ENCODE measurements at places on chromosomes 16 and 17. TPM values are rescaled to one million over a fixed set of nuclear protein-coding genes. Genes with fewer than 3 reads are reported as not detected.

Gene SHPK
- total RNA-seq, result 9.4 TPM

Gene MT1M
- total RNA-seq, result 0.74 TPM

Gene LUC7L
- 29.2 TPM for total RNA-seq

Gene VMO1
- 0.74 TPM for total RNA-seq

Gene SDK2
- total RNA-seq, result 0.09 TPM

Gene SULT1A4
- total RNA-seq, result 1.1 TPM

Gene HOXB2
- total RNA-seq, result 0.85 TPM

Gene SLC47A1
- 1.7 TPM for total RNA-seq

Gene CHD9NB
- total RNA-seq, result 1.1 TPM

Gene TEKT1
- not detected for total RNA-seq

Gene ZNF213
- total RNA-seq, result 3.5 TPM

Gene GLOD4
- total RNA-seq, result 42.4 TPM

Gene KRT33A
- total RNA-seq, result not detected

Gene HLF
- total RNA-seq, result not detected

Gene RND2
- 1.00 TPM for total RNA-seq

Gene TBC1D3K
- total RNA-seq, result under 0.01 TPM

Gene MPV17L
- total RNA-seq, result 0.65 TPM

Gene ATP2C2
- under 0.01 TPM for total RNA-seq

Gene RTN4RL1
- total RNA-seq, result 0.09 TPM

Gene KRT36
- total RNA-seq, result not detected

Gene MMP15
- total RNA-seq, result 3.5 TPM

Gene USP6
- total RNA-seq, result not detected

Gene SOX15
- 0.18 TPM for total RNA-seq

Gene ASB16
- total RNA-seq, result under 0.01 TPM

Gene SERPINF2
- total RNA-seq, result 0.28 TPM

Gene CDH13
- total RNA-seq, result 61.8 TPM

Gene SLC52A1
- total RNA-seq, result 0.14 TPM

Gene CCL1
- total RNA-seq, result not detected

Gene COX6A2
- not detected for total RNA-seq

Gene ITGAL
- not detected for total RNA-seq

Gene KRTAP4-3
- not detected for total RNA-seq

Gene SLFN14
- total RNA-seq, result not detected

Gene SYT17
- under 0.01 TPM for total RNA-seq

Gene OR2C1
- 0.09 TPM for total RNA-seq

Gene ASGR1
- total RNA-seq, result 0.37 TPM

Gene TBC1D3
- total RNA-seq, result not detected

Gene UMOD
- total RNA-seq, result not detected

Gene CBX2
- total RNA-seq, result 0.28 TPM

Gene TBC1D3E
- total RNA-seq, result not detected

Gene SUPT4H1
- 41.0 TPM for total RNA-seq

Gene SLC35G6
- not detected for total RNA-seq

Gene MLLT6
- total RNA-seq, result 27.6 TPM

Measured in smooth muscle cell of bladder (primary cell).